Amygdala (tissue), 56 donors: ENCODE measurements at places on chromosomes 16 and 17.

DNA sequence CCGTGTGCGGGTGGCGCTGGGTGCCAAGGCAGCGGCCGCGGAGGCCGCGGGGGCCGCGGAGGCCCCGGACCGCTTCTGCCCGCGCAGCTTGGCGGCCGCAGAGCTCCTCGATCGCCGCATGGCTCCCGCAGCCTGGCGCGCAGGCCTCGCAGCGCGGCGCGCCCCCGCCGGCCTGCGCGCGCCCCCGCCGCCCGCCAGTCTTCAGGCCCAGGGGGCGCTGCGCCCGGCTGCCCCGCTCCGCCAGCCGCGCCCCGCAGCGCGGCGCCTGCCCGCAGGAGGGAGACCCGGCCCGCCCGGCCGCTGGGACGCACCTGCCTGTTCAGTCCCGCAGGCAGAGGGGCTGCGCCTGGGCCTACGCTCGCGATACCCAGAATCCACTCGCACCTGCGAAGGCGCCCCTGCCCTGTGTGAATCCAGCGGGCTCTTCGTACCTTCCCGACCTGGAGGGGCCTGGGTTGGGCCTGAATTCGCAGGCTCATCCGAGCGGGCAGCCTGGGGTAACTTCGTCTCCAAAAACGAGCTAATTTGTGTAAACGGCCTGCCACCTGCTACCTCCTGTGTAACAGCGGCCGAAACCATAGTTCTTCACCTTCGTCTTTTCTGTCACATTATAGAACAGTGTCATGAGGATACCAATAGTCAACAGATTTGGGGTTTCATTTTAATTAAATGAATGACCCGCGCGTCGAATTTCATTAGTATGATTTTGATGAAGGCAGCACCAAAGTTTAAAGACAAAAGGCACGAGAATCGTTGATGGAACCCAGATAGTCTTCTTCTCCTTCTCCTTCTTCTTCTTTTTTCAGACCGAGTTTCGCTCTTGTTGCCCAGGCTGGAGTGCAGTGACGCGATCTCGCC lies at the start of gene CENPV:
Gene CENPV, minus strand, starts transcription at position 153 of the 858 bp plus-strand sequence. Its CDS starts 33 bp downstream, at position 120.
- DNase-seq = peak; percentile 50

DNA sequence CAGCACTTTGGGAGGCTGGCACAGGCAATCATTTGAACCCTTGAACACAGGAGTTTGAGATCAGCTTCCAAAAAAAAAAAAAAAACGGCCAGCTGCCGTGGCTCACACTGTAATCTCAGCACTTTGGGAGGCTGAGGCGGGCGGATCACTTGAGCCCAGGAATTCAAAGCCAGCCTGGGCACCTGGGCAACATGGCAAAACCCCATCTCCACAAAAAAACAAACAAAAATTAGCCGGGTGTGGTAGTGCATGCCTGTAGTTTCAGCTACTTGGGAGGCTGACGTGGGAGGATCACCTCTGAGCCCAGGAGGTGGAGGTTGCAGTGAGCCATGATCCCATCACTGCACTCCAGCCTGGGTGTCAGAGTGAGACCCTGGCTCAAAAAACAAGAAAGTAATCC lies 39.0 kb downstream of the GRB2 start:
- no peak for DNase-seq

GRCh38 chr17:63697341-63698286 lies 2.3 kb downstream of the LIMD2 start:
- DNase-seq = no peak

GRCh38 chr17:9533441-9533840 lies 42.2 kb downstream of the STX8 start:
- DNase-seq = no peak

DNA sequence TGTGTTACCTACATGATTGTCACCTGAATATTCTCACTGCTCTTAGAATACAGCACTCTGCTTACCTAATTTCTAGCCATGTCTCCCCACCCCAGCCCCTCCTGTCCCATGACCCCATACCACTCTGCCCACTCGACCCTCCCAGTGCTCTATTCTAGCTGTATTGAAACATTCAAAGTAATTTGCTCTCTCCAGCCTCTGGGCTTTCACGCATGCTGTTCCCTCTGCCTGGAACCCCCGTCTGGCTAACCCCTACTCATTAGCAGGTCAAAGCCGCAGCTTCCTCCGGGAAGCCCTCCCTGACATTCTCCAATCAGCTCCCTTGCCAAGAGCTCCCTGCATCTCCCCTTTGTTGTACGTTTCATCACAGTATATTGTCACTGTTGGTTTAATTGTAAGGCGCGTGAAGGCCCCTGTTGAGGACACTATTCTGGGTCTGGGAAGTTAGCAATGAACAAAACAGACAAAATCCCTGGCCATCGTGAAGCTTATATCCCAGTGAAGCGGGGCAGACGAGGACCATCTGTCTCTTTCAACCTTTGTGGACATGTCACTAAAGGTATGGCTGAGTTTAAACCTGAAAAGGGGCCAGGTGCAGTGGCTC lies 72.3 kb upstream of the LHX1 start:
- no peak for DNase-seq

GRCh38 chr17:33302394-33302793 lies 9.3 kb upstream of the ASIC2 start:
- no peak for DNase-seq

DNA sequence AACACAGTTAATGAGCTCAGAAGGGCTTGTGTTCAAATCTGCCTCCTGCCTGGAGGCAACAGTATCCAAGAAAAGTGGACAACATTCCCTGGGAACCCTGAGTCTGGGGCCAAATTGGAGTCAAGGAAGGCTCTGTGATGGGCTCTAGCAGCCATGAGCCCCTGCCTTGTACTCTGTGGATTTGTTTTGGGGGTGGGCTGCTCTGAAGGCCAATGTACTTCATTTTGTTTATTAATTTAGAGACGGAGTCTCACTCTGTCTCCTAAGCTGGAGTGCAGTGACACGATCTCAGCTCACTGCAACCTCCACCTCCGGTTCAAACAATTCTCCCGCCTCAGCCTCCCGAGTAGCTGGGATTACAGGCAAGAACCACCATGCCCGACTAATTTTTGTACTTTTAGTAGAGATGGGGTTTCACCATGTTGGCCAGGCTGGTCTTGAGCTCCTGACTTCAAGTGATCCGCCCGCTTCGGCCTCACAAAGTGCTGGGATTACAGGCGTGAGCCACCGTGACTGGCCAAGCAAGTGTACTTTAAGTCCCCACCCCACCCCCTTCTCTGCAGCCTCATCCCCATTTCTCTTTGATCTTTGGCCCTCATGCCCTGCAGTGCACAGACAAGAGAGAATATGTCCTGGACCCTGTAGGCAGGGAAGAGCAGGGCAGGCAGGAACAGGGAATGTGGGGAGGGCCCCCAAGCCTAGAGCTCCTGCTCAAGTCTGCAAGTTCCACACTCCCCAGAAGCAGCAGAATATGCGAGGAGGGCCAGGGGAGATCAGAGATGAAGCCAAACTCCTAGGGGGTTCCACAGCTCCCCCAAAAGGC lies 2.7 kb upstream of the GIP start:
- no peak for DNase-seq

DNA sequence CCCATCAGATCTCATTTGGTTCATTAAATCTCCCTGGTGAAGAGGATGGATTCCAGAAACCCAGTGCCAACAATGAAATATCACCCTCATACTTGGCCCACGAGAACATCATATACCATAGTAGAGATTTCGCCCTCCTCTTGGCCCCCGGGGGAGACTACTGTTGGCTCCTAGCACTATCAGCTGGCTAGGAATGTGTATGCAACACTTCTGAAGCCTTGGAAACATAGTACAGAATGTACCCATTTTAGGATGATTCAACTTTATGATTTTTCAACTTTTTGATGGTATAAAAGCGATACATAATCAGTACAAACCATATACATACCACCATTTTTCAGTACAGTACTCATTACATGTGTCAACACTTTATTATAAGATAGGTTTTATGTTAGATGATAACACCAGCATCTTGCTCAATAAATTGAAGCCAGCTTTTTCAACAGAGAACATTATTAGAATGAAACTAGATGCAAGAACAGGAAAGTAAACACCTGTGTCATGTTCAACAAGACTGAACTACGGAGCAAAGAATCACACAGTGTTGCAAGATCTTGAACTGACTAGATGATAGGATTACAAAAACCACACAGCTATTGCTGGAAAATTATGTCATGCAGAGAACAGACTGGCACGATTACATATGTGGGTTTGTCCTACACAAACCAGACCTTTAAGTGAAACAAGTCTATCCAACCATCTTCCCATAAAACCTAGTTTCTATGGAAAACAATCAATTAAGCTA lies 17.2 kb downstream of the RSL1D1 start:
- no peak for DNase-seq

GRCh38 chr17:19708431-19709175 lies 7.8 kb downstream of the SLC47A2 start:
- DNase-seq = no peak

DNA sequence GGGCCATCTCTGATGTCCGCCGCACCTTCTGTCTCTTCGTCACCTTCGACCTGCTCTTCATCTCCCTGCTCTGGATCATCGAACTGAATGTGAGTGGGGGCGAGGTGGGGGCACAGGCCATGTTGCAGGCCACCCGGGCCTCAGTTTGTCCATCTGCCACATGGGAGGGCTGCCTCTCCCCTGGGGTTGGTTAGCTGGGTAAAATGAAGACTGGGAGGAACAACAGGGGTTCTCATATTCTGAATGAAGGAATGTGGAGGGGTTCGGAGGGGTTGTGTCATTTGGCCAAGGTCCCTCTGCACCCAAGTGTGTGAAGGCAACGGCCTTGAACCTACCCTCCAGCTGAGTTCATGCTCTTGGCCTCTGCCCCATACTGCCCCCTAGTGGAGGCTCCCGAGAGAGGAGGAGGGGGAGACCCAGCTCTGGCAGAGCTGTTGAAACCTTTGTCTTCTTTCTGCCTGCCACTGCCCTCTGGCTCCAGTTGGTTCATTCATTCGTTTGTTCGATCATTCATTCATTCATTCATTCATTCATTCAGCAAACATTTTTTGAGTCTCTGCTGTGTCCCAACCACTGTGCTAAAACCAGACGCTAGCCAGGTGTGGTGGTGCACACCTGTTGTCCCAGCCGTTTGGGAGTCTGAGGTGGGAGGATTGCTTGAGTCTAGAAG lies 11.4 kb upstream of the TCAP start:
- peak; percentile 39 for DNase-seq

- DNase-seq = no peak
These were observed 23.2 kb upstream of the CYTH1 start for GRCh38 chr17:78805301-78805700.

GRCh38 chr17:47288531-47289116 lies 35.0 kb downstream of the ITGB3 start:
- no peak for DNase-seq

DNA sequence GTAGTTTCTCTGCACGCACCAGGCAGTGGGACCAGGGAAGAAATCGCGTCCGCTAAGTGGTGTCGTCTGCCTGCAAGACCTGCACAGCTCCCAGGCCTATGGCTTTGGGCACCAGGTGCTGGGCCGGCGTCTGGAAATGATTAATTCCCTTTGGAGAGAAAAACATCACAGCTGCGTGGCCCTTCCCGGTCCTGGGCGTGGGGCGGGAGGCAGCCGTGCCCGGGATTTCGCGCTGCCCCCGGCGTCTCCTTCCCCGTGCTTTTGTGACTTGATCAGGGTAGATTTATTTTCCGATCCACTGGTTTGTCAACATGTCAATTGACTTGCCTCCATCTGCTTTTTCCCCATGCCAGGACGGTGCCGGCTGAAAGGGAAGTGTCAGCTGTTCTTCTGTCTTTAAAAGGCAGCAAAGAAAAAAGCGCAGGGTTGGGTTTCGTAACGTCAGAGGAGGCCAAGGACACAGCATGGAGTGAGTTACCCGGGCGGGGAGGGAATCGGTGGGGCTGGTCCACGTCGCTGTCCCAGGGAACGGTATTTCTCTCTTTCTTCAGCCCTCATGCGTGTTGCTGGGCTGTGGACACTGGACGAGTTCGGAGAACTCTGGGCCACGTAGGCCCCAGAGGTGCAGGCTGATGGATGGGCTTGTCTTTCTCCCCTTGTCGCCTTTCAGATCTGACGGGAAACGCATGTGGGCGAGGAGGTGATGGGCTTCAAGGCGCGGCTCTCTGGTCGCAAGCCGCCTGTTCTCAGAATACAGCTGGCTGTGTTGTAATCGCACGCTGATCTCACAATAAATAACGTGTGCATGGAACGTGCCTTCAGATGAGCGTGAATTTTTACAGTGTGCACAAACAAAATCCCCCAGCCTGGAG lies 188.1 kb upstream of the ZNF469 start:
- DNase-seq = no peak

DNA sequence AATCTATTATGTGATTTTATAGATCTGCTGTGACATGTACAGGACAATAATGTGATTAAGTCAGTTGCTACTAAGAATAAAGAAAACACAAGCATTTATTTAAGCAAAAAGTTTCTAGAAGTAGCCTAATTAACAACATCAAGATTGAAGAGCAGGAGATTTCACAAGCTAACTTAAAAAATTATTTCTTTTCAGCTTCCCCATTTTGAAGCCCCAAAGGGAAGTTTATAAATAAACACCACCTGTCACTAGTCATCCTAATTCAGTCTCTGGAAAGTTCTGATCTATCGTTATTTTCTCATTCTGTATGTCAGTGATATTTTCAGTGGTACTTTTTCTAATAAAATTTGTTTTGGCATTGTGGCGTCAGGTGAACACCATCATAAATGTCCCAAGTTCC lies 8.3 kb downstream of the CAPNS2 start:
- DNase-seq = no peak

- DNase-seq = no peak
These were observed 177.5 kb downstream of the VPS53 start for GRCh38 chr17:537133-537532.

- DNase-seq = no peak
These were observed 378.1 kb downstream of the HAPSTR1 start for GRCh38 chr16:9469512-9469911.

DNA sequence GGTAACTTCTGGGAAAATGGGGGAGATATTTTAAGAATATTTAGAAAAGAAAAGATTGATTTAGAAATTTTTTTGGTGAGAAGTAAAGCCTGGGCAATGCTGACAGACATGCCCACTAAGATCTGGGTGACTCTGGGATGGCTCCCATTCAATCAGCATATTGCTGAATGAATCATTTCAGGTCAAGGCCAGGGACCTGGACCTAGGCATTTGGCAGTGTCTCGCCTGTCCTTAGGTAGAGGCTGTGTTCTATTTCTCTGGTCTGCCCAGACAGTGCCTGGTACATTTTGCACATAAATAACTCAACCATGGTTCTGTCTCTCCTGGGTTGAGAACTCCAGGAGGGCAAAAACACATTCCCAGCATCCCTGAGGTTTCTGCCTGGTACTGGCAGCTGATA lies 39.9 kb downstream of the SMPD3 start:
- no peak for DNase-seq

DNA sequence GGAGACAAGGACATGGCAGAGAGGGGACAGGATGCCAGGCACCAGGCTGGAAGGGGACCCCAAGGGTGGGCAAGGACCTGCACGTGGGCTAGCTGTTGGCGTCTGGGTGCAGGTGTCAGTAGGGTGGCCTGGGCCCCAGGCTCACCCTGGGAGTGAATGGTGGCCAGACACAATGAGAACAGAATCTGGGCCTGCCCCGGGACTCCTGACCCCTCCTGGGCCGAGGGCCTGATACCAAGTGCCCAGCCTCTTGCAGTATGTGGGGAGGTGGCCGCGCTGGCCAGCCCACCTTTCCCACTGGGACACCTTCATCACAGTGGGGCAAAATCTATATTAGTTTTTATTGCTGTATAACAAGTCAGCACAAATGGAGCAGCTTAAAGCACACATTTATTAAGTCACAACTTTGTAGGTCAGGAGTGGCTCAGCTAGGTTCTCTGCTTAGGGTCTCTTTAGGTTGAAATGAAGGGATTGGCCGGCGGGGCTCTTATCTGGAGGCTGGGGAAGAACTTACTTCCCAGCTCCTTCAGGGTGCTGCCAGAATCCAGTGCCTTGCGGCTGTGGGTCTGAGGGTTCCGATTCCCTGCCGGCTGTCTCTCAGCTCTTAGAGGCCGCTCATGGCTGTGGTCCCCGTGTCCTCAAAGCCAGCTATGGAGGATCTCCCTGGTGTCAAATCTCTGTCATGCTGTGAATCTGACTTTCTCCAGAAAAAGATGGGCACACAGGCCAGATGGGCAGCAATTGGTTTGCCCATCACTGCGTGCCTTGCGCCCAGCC lies 3.6 kb downstream of the PRSS33 start:
- DNase-seq = no peak
